ENCODE measurements at places on chromosomes 1 and 21.

- DNase-seq, result no peak
Measured at GRCh38 chr1:203217668-203218067, 11.8 kb downstream of the CHIT1 start.

- no peak for DNase-seq
Measured at GRCh38 chr1:225780630-225781029, 3.0 kb downstream of the SRP9 start.

DNA sequence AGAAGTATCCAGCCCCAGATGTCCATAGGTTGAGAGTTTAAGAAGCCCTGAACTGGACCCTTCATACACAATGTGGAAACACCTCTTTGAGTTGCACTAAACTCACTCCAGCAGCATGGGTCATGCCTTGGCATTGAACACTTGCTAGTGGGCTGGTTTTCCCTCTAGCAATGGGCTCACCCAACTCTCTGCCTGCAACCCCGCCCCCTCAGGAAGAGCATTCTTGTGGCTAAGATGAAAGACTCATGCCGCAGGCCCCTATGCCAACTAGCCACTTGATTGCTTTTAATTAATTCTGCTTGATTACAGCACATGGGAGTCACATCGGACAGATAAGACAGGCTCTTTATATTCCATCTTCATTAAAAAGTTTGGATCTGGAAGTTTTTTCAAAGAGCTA, 136.5 kb upstream of the GJB5 start:
- DNase-seq, result no peak

DNA sequence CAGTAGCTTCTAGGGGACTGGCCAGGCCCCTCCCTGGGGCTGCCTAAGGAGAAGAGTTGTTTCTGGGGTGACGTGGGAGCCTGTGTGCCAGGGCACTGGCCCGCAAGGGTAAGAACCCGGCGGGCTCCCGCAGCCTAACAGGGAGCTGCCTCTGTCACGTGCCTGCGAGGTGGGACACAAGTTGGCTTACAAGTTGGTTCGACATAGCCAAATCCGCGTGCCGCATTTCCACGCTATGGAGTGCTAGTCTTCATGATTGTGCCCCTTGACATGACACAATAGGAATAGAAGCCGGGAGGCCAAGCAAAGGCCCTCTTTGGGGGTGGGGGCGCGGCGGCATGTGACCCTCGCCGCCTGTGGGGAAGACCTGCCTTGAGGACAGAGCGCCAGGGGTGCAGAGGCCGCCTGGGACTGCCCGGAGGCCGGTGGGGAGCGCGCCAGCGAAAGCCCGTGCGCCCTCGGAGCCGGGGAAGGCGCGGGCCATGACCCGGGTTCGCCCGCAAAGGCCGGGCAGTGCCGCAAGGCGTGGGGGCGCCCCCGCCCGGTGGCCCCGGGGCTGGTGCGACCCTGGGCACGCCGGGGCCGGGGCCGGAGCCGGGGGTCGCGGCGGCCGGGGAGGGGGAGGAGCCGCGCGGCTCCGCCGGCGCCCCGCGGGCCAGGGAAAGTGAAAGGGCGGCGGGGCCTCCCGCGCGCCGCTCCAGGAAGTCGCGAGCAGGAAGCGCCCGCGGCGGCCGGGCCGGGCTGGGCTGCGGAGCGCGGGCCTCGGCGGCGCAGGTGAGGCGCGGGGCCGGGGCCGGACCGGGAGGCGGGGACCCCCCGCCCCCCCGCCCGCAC, at the start of gene SLC37A1:
Gene SLC37A1 (plus strand): TSS at position 702 of the 834 bp plus-strand sequence. CDS start 4,603 bp downstream, outside the sequence.
- peak; percentile 60 for DNase-seq

DNA sequence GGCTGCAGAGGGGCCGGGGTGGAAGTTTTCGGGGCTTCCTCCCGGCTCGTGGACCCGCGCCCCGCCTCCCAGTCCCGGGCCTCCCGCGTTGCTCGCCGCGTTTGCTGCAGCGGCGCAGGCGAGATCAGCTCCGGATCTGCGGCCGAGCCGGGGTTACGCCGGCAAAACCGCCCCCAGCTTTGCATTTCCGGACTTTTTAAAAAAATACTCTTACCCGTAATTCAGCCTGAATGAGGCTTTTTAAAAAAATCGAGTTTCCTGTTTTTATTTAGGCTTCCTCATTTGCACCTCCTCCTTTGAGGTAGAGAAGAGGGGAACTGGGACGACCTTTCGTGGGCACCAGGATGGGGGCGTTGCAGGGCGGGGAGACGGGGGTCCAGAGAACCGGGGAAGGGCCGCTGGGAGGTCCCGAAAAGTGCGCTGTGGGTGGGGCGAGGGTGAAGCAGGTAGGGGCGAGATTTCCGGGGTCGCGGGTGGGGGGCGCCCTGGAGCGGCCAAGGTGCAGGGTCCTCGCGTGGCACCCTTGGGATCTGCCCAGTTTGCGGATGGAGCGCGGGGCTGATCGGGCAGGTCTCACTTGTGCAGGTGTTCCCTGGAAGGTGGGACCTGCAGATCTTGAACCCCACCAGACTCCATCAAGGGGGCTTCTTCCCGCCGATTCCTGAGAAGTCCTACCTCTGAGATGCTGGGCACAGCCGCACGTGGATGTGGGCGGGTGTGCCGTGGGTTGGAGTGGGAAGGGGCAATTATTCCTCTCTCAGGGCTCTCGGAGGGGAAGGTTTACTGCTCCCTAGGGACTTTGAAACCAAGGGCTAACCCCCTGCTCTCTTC, 1.1 kb downstream of the PIK3CD start:
- DNase-seq, result no peak

GRCh38 chr1:203640723-203641502, 14.3 kb downstream of the ATP2B4 start:
- no peak for DNase-seq

DNA sequence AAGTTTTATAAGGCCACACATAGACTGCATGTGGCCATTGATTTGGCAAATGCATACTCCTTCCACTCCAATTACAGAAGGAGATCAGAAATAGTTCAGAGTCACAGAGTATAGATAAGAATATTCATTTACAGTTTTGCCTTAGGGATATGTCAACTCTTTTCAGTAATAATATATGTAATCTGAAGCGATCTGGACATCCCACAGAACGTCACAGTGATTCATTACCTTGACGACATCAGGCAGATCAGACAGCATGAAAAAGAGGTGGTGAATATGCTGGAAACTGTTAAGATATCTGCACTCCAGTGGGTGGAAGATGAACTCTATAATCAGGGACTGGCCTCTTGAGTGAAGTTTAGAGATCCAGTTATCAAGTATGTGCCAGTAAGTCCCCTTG, 240.4 kb downstream of the DPYD start:
- DNase-seq, result no peak

DNA sequence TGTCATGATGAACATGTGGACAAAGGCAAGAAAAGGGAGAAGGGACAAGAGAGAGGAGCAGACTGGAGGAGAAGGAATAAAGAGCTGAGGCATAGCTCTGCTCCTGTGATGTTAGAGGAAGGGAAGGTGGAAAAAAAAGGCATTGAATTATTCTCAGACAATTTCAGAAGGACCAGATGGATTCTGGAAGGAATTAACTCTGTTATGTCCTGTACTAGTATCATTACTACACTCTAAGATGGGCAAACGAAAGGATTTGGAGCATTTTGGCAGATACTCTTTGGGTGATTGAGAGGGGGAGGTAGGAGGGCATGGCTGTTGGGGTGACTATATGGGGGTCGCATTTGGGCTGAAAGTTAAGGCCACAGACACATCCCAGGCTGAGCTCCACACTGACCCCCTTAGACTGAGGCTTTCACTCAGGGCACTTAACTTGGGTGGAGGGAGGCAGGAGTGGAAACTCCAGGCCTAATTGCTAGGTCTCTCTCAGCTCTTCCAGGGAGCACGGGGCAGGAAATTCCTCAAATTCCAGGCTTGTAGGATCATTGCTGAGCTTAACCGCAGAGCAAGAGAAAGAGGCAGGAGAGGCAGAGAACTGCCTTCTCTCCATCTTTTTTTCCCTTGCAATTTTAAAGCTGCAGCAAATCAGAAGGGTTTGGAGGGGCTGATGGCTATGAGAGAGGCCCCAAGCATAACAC, 25.9 kb downstream of the KIRREL1 start:
- no peak for DNase-seq

GRCh38 chr1:116540088-116540487, 30.7 kb downstream of the CD58 start:
- no peak for DNase-seq

DNA sequence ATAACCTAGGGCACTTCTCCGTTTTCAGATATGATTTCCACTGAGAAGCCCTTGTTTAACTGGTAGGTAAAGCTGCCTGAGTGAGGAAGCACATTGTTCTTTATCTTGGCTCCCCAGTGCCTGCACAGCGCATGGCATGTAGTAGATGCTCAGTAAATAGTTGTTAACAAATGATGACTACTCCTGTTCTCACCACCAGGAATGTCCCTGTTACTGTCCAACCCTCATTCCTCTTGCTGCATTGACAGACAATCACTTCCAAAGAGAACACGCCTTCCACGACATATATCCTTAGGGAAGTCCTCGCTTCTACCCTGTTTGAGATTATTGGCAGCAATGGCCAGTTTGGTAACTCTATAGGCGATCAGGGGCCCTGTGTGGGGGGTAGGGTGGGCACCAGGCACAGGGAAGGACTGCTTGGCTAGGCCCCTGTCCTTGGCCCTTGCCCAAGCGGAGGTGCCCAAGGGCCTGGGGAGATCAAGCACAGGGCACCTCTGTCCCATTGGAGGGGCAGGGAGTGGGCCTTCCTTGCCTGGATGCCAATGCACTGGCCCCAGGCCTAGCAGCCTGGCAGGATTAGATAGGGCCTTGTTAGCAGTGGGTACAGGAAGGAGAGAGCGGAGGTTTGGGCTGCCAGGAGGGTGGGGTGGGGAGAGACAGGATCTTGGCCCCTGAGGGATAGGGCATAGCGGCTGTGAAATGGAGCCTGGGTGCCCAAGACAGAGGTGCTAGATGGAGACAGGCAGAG, 10.2 kb downstream of the NES start:
- DNase-seq, result no peak

- DNase-seq, result no peak
Measured at GRCh38 chr1:111203681-111204200, 3.3 kb upstream of the DENND2D start.

DNA sequence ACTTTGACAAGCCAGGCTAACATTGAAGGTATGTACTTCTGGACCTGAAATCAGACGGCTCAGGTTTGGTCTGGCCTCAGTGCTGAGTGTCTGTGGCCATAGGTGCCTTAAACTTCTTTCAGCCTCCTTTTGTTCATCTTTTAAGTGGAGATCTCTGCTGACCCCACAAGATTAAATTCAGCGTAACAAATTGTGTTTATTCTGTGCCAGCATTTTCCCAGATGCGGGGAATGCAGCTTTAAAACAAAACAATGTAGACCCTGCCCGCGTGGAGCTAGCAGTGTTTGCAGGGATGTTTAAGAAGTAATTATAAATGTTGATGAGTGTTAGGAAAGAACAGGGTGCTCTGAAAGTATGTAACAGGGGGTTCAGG, 923 bp downstream of the CAP1 start:
- no peak for DNase-seq

DNA sequence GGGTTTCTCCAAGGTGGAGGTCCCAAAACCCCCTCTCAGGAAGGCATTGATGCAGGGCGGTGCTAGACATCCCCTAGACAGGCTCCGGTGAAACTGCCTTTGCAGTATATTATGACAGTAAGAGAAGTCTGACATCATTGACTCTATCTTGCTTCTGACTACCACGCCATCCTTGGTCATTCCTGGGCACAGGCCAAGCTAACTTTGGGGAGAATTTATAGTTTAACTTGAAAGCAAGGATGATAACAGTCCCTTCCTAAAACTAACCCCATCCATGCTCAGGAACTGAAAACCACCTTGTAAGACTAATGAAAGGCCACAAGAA, 30.3 kb downstream of the RSPH1 start:
- DNase-seq, result no peak

DNA sequence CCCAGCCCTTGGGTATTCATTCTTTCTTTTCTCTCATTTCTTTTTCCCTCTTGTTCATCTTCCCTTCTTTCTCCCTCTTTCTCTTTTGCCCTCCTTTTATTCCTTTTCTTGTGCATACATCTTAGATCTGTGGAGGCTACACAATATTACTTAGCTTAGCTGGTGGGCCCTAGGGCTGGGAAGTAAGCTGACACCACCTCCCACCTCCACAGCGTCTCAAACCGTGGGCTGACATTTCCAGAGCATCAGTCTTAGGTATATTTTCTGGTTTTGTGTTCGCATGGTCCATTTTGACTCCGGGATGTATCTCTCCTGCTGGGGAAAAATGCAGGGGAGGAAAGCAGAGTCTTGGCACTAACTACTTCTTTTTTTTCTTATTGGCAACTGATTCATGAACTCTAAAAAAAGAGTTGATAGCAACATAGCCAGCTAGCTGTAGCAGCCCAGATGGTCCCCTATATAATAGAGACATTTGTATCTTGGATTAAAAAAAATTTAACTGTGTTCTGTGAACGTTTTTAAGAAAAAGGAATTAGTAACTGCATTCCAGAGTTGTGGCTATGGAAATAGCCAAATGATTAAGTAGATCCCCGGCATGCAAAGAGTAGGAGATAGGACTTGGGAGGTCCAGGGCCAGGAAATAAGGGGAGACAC, 15.5 kb downstream of the CNIH3 start:
- no peak for DNase-seq

GRCh38 chr1:65339866-65340468, 30.6 kb downstream of the DNAJC6 start:
- no peak for DNase-seq

DNA sequence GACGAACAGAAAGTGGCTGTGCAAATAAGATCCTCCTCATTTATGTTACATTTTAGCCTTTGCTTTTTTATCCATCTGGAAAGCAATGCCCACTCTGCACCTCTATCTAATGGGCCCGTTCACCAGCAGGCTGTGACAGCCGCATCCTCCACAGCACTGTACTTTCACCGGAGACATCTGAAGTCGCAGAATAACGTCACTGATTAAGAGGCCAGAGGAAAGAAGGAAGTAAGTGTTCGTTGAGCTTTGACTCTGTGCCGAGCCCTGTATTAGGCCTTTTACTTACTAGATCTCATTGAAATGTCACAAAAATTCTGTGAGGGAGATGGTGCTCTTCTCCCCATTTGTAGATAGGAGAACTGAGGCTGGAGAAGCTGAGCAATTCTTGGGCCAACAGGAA, 62.3 kb downstream of the KAZN start:
- DNase-seq, result no peak

GRCh38 chr1:20612221-20612746, 21.0 kb upstream of the PINK1 start:
- no peak for DNase-seq

- DNase-seq, result no peak
Measured at GRCh38 chr1:202163281-202164270, 3.2 kb upstream of the PTPN7 start.

- no peak for DNase-seq
Measured at GRCh38 chr21:33816174-33816573, 99.4 kb downstream of the ATP5PO start.

DNA sequence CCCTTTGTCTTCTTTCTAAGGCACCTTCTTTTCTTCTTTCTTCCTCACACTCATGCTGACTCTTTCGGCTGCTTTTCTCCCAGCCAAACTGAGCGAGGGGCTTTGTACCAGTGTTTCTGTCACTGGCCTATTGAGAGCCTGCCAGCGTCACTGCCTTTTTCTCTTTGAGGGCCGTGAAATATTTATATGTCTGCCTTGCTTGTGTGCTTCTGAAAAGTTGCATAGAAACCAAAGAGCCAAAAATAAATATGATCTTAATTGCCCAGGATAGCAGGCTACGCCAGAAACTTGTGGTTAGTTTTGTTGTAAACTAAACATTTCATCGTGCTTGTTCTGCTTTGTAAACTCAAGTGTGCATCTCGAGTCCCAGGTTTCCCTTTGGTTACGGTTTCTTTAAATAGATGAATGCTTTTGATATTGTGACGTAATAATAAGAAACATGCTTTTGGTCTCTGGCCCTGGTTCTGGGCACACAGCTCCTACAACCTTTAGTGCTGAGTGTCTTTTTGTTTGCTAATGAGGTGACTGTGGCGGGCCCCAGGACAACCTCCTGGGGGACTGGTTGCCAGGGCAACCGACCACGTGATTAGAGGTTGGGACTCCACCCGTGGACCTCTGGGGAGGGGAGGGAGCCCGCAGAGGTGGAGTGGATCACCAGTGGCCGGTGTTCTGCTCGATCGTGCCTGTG, 10.8 kb downstream of the SLC37A1 start:
- peak; percentile 69 for DNase-seq

All from ecto neural progenitor cell (in vitro differentiated cells).